ENCODE measurements at places on chromosomes 4 and X.
A peak's percentile ranks its signal among the peaks of the same experiment; 100 is the strongest.

- DNase-seq: no peak
Measured at GRCh38 chrX:154317391-154317995, 21.9 kb downstream of the TKTL1 start.

DNA sequence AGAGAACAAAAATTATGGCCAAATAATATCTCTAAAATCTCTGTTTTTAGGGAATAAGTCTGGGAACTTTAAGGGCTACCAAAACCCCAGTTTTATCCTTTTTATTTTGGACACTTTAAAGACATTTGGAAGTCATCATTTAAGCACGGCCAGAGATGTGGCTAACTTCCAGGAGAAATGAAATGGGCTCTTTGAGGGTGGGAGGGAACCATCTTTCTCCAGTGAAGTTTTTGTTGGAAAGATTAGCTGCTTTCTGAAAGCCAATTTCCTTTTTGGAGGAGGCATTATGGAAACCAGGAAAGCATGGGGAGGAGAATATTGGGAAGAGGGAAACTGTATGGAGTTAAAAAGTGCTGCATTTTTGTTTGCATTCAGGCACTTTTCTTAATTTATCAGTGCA lies 4.8 kb downstream of the VSIG1 start:
- no peak for DNase-seq

GRCh38 chr4:5973486-5974220 lies 44.6 kb downstream of the C4orf50 start:
- DNase-seq: no peak

DNA sequence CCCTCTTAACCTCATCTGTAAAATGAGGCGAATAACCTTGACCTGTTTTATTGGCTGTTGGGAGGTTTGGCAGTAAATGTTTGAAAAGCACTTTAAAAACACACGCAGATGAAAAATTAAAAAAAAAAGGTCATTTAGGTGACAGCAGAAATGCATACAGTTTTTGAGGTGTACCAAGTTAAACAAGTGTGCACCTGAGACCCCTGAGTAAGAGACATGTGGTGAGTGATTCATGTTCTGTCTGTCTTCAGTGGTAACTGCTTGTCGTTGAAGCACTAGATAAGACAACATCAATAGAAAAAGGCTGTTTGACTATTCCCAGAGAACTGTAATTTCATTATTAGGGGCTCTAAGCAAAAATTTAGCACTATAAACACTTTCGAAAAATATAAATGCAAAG lies 608.4 kb upstream of the PITX2 start:
- no peak for DNase-seq

GRCh38 chr4:181858741-181859140 lies 384.5 kb upstream of the TENM3 start:
- no peak for DNase-seq

- no peak for DNase-seq
Measured at GRCh38 chr4:3322059-3322550, 29.3 kb downstream of the RGS12 start.

- no peak for DNase-seq
Measured at GRCh38 chr4:3767570-3768288, 1.5 kb downstream of the ADRA2C start.

DNA sequence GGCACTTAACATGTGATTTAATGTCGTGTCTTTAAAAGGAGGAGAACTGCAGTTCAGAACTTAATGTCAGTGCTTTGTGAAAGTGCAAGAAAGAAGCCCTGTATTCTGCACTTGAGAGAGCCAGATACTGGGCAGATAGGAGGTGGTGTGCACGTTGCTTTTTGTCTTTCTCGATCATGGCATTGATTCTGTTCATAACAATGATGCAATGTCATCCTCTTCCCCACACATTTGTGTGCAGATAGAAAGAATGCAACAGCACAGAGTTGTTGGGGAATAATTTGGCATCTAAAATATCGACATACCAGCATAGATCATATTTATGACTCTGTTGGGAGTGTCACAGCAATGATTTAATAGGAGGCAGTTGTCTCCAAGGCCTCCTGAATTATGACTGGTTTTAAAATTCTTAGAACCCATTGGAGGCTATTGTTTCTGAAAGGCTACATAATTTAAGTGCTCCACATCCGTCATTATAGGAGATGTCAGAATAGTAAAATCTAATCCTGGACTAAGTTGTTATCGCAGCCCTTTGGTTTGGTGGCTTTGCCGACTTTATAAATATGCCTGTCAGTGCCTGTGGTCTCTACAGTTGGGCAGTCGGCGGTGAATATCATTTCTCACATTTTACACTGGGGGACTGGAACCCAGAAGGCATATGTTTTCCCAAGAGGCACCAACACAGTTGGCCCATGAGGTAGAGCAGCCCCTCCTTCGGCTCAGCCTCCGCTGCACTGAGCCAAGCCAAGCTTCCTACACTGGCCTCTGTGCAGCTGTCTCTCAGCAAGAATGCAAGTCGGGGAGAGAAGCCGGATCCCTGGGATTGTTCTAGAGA lies 124.9 kb downstream of the PTTG2 start:
- peak; percentile 82 for DNase-seq

GRCh38 chr4:52715914-52716313 lies 35.3 kb downstream of the ERVMER34-1 start:
- DNase-seq: no peak

- DNase-seq: no peak
Measured at GRCh38 chr4:155433636-155434360, 57.0 kb upstream of the MAP9 start.

DNA sequence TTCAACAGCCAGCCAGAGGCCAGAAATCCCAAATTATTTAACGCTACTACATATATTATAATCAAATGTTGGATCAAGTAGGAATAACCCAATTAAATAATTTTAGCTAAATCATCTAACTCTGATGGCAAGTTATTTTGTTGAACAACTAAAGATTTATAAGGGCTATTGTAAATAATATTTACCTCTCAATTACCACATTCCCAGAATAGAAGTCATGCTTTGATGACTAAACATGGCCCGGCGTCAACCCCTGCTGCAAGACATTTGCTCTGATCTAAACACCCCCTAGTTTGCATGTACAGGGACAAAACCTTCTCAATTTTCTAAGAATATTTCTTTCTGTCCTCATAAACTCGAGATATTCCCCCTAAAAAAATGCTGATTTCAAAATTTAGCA lies 14.2 kb downstream of the VEGFC start:
- no peak for DNase-seq

- no peak for DNase-seq
Measured at GRCh38 chr4:65597697-65598096, 72.6 kb downstream of the EPHA5 start.

DNA sequence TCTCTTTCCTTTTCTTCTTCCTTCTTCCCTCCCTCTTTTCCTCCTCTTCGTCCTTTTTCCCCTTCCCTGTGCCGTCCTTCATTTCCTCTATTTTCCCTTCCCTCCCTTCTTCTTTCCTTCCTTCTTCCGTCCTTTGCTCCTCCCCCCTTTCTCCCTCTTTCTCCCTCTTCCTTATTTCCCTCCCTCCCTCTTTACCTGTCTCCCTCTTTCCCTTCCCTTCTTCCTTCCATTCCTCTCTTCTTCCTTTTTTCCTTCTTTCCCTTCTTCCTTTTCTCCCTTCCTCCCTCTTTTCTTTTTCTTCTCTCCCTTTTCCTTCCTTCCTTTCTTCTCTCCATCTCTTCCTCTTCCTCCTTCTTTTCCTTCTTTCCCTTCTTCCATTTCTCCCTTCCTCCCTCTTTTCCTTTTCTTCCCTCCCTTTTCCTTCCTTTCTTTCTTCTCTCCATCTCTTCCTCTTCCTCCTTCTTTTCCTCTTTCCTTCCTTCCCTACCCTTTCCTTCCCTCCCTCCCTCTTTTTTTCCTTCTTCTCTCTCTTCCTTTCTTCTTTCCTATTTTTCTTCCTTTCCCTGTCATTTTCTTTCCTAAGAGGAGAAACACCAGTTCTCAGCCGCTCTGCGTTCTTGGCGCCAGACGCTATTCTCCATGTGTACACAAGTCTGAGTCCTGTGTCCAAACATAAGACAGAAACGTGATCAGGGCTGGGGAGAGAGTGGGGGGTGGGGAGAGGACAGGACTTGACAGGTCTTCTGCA lies 597.1 kb downstream of the MID1IP1 start:
- DNase-seq: no peak

- DNase-seq: no peak
Measured at GRCh38 chr4:60463857-60464502, 736.1 kb upstream of the ADGRL3 start.

GRCh38 chr4:165288639-165289422 lies 38.6 kb upstream of the MSMO1 start:
- no peak for DNase-seq

- no peak for DNase-seq
Measured at GRCh38 chrX:39866229-39866628, 231.5 kb downstream of the BCOR start.

- DNase-seq: no peak
Measured at GRCh38 chrX:12579311-12579710, 211.9 kb upstream of the PRPS2 start.

DNA sequence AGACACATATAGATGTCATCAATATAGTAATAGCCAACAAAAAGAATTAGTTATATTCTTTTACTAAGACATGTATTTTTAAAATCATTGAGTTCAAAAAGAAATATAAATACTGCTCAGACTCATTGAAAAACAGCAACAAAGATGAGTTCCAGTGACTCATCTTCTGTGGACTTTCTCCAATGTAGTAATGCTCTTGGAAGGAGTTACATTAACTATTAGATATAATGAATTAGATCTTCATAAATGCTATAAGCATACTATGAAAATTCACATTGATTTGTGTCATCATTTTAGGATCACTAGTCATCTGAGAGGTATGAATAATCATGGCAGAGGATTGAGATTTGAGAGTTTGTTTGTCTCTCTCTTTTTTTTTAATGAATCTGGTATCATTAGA lies 547.8 kb upstream of the PCDH7 start:
- no peak for DNase-seq

DNA sequence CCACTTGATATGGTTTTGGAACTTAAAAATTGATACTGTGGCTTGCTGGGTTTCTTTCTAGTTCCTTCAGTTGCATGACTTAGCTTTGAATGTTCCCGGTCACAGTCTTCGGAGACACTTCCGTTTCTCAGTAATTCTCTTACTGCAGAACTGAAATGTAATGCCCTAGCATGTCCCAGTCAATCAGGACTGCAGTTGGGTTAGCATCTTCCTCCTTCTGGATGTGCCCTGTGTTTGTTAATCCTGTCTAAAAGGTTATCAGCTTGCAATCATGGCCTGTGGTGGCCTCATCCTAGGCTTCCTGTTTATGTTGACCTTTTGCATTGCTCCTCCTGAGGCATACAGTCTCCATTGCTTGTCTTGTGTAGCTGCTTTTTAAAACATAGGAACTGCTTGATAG lies 275.9 kb downstream of the ARHGAP10 start:
- DNase-seq: no peak

- DNase-seq: no peak
Measured at GRCh38 chr4:87011340-87012034, 76.7 kb downstream of the AFF1 start.

- no peak for DNase-seq
Measured at GRCh38 chr4:27594922-27595321, 734.3 kb downstream of the STIM2 start.

GRCh38 chr4:185879666-185880312 lies 67.8 kb upstream of the SORBS2 start:
- no peak for DNase-seq

GRCh38 chrX:51802917-51803688 lies 59.9 kb downstream of the GSPT2 start:
- peak; percentile 40 for DNase-seq

GRCh38 chr4:19844446-19844845 lies 407.3 kb upstream of the SLIT2 start:
- no peak for DNase-seq

GRCh38 chr4:25007598-25007997 lies 23.1 kb downstream of the LGI2 start:
- no peak for DNase-seq

- DNase-seq: no peak
Measured at GRCh38 chrX:17039826-17040225, 93.4 kb downstream of the REPS2 start.

DNA sequence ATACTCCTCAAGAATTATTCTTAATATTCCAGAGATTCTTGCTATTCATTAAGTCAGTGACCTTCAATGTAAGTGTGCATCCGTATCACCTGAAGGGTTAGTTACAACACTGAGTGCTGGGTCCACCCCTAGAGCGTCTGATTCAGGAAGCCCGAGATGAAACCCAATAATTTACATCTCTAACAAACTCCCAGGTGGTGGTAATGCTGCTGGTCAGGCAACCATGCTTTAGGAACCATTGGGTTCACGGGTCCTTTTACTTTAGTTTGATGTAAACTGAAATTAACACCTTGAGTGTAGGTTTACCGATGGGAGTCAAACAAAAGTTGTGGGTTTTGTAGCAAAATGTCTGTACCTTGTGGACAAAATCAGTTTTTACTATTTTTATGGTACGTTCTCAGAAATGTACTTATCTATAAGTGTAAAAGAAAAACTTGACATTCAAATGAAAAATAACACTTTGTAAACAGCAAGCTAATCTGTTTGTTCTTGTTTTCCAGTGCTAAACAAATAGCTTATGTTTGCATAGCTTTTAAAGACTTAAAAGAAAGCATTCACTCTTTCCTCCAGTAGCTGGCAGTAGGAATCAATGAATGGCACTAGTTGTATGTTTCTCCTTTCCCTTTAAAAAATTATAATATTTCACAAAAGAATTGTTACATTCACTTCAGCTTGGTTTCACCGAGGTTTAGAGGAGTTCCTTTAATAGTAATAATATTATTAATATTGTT lies 32.7 kb downstream of the ACE2 start:
- DNase-seq: no peak

GRCh38 chr4:142121448-142122350 lies 485.3 kb downstream of the IL15 start:
- DNase-seq: no peak

DNA sequence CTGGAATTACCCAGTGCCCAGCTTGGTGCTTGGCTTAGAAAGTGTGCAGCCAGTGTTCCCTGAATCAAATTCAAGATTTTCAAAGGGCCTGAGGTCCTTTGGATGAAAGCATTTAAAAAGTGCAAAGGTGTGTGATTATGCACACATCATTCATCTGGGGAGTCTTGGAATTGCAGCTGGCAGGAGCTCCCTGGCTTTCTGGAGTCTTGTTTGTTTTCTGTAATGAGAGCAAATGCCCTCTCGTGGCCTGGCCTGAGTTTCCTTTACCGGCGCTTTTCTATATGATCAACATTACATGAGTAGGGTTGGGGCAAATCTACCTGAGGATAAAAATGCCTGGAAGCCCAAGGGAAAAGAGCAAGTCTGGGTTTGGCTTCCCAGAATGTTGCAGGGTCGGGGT lies 24.6 kb upstream of the SORCS2 start:
- peak; percentile 16 for DNase-seq

GRCh38 chrX:118153270-118153669 lies 36.7 kb upstream of the KLHL13 start:
- no peak for DNase-seq

DNA sequence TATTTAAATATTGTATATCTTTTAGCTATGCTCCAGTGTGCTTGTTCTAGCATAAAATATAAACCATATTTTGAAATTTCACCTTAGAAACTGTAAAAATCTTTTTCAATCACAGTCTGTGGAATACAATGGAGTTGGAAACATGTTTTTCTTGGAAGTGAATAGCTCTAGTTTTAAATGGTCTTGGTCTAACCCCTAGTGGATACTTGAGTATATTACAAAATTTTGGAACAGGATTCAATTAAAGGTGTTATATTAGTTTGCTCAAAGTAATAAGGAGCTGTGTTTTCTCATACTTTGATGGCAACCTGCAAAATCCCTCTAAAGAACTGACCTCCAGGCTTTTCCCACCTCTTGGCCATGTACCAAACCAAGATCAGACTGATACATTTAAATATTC lies 48.2 kb downstream of the STK26 start:
- no peak for DNase-seq

GRCh38 chr4:4913147-4913561 lies 53.7 kb downstream of the MSX1 start:
- peak; percentile 56 for DNase-seq

Measured in left hindlimb (tissue), 1 donor.